Fibroblast of skin of left quadriceps (primary cell): ENCODE measurements at places on chromosomes 1 and 21.
A peak's percentile ranks its signal among the peaks of the same experiment; 100 is the strongest.

GRCh38 chr1:86522240-86522639 is 24.6 kb upstream of the CLCA4 start:
- no peak for DNase-seq

GRCh38 chr1:30604801-30605440 is 118.5 kb downstream of the MATN1 start:
- DNase-seq = no peak

DNA sequence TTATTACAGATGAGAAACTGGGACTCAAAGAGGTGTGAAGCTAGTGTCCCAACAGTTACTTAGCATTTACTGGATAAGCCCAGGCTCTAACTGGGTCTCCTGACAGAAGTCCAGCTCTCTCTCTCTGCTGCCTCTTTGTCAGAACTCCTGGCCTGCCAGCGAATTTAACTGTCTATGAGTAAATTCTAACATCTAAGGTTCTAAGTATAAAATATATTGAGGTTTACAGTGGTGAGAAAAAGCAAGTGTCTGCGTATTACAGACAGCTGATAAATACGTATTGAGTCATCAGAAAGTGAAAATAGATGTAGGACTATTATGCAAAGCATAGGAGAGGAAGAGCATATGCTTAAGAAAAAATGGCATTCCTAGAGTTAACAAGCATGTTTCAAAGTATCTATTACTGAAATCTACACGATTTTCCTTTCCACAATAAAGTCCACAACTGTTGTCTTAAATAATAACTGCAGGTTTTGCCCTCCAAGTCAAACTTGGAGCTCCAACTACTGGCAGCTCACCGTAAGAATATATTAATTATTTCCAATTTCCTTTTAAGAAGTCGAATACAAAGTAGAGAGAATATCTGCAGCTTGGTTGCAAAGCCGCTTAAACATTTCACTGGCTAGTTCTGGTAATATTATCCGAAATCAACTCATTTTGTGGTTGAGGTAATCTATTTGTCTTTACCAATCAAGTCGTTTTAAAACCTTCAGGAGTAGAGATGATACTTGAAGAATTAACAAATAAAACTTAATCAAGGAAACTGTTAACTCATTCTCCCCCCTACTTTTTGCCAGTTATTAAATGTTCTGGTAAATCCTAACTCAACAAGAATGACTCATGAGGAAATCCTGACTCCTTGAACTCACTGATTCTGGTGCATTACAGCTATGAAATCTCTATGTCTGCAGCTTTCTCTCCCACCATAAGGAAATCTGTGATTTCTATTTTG is 1.4 kb upstream of the RGS2 start:
- DNase-seq = no peak

DNA sequence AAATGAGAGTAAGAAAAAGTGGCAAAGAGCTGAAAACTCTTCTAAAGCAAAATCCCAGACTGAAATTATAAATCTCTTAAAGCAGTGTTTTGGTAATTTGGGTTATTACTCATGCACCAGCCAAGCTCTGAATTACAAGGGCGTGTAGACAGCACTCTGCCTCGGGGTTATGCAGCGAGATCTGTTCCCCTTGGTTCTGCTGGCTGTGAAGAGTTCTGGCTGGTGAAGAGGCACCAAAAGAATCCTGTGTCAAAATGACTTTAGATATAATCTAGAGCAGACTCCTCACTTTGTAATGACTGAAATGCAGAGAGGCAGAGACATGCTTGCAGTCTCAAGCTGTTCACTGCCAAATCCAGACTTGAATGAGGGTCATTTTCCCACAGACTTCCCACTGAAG is 461.8 kb upstream of the CXADR start:
- DNase-seq = no peak

GRCh38 chr1:36497207-36497606 is 14.5 kb upstream of the CSF3R start:
- DNase-seq = no peak

DNA sequence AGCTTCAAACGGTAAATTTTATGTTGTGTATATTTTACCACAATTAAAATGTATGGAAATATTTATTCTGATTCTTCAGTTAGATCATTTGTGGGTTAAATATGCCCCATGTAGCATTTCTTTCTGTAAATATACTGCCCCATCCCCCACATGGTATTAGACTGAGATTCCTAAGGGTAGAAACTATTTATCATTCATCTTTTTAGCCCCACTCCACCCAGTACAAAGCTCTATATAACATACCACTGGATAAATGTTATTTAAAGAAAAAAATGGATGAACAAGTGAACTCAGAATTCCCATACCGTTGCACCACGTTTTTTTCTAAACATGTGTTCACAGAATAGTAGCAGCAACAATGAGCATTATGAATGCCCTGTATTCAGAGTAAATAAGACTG is 234.0 kb upstream of the IRF2BP2 start:
- DNase-seq = no peak

DNA sequence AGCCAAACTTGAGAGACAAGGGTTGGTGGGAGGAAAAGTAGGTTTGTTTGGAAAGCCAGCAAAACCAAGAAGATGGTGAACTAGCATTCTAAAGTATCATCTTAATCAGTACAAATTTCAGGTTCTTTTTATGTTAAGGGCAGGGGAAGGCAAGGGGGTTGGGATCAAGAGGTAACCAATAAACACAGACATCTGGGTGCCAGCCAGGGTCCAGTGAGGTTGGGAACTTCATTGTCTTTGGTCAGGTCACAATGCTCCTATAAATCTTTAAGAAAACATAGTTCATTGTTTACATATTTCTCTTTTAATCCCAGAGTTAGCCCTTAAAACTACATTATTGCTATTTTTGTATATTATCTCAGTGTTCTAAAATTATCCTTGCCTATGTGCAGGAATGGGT is 126.2 kb upstream of the NR5A2 start:
- DNase-seq = no peak

DNA sequence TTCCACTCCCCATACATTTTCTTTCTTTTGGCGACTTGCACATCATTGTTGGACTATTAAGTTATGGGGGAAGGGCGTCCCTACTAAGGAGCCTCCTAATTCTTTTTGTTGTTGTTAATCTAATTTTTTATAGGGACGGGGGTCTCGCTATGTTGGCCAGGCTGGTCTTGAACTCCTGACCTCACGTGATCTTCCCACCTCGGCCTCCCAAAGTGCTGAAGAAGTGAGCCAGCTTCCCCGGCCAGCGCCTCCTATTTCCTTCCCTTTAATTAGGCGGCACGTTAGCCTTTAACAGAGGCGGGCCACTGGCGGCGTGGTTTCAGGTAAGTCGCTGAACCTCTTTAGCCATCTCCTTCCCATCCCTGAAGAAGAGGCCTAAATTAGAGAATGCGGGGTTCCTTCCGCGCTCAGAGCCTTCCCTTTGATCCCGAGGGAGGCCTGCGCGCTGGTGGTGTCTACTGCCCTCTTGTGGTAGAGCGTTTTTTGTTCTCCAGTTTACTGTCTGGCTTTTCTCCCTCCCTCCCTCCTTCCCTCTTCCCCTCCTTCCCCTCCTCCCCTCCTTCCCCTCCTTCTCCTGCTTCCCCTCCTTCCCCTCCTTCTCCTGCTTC is 38.1 kb downstream of the TNFRSF9 start:
- DNase-seq = peak; percentile 62

DNA sequence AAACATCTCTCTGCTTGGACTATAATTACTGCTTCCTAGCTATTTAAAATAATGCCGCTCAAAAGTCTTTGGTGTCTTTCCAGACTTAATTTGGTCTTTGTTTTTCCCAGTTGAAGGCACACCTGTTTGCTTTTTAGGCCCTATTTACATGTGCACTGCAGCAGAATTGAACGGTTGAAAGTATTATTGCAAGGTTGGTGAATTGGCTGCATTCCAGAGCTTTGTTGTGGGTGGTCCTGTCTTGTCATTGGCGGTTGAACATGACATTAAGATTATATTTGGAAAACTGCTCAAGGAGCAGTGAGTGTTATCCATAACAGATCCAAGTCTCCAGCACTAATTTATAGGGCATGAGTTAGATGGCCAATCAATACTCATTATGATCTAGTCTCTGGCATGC is 656.3 kb downstream of the PTPRC start:
- no peak for DNase-seq

DNA sequence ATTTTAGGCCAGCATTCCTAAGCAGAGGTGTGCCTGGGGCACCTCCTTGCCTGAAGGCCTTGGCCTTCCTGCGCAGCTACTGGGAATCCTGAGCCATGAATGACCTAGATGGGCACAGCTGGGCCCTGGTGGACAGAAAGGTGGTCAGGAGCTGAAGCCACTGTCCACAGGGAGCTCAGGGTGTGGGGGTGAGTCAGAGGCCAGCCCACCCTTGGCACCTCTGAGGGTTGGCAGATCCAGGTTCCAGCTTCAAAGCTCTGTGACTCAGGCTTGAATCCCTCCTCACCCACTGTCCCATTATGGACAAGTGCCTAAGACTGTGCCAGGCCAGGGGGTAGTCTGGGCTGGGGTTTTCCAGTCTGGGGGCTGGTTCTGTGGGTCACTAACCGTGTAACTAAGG is 6.4 kb upstream of the EDN2 start:
- no peak for DNase-seq

DNA sequence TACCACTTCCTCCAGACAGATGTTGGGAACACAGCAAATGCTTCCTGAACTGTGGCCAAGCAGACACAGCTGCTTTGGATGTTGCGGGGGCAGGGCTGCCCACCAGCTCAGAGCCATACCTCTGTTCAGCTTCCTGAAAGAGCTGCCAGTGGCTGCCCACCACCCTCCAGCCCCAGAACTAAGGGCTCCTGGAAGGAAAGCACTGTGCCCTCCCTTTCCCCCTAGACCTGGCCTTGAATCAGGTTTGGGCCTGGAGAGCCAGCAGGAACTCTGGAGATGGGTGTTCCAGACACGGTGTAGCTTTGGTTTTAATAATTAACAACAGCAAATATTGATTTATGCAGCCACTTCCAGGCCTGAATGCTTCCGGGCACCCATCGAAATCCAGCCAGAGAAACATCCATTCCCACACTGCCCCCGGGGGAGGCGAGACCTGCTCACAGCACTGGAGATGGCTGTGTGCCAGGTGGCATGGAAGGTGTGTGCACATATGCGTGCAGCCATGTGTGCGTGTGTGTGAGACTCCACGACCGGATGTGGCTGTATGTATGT is 45.7 kb downstream of the RAP1GAP start:
- no peak for DNase-seq

DNA sequence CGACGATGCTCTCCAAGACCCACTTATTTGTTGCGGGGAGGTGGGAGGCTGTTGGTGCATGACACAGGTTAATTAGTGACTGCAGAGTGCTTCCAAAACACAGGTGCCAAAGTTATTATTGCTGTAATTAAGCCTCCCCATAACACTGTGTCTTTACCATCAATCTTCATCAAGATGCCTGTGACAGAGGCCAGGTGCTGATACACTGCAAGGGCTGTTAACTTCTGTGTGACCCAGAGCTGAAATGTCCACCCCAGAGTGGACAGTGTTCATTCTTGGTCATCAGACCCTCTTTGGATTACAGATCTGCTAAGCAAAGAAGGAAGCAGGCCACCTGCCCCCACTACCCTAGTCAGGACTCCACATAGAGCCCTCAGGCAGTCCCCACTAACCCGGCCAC is 55.5 kb downstream of the CAPN8 start:
- no peak for DNase-seq

DNA sequence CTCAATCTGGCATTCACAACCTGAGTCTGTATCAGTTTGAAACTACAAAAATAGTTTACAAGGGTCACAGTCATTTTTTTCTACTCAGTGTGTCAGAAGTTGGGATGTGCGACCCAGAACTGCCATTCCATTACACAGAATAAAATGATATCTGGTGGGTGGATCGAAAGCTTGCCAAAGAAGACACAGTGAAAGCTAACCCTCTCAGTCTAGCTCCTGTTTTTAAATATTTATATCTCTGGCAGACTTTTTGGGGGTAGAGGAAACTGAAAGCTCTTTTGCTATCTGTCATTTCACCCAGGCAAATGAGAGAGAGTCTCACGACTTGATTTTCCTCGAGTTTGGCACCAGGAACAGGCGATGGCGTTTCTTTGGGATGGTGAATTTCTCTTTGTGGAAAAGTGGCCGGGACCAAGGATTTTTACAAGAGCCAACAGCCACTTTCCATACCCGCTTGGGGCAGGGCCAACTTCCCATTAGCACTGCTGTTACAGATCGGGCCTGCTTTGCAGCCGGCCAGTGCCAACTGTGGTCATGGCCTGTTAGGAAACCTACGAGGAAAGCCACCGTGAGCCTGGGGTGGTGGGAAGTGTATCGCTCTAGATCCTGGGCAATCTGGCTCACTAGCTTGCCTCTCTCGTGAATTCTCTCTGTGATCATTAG is 185.5 kb upstream of the NFIA start:
- no peak for DNase-seq

- no peak for DNase-seq
These were observed 39.7 kb downstream of the LACTBL1 start for GRCh38 chr1:22932803-22933470.

DNA sequence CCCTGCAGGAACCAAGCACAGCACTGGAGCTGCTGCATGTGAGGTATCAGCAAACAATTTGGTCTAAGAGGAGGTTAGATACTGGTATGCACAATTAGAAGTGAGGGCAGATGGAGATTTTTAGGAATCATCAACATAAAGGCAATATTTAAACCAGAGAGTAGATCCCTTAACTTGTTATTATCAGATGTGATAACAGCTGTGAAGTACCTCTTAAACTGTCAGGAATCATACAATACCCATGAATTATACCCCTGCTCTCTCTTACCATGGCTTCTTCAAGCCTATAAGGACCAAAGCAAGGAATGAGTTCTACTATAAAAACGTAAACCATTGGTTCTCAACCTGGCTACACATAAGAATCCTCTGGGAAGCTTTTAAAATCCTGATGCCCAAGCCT is 3.9 kb downstream of the BCAR3 start:
- DNase-seq = no peak

DNA sequence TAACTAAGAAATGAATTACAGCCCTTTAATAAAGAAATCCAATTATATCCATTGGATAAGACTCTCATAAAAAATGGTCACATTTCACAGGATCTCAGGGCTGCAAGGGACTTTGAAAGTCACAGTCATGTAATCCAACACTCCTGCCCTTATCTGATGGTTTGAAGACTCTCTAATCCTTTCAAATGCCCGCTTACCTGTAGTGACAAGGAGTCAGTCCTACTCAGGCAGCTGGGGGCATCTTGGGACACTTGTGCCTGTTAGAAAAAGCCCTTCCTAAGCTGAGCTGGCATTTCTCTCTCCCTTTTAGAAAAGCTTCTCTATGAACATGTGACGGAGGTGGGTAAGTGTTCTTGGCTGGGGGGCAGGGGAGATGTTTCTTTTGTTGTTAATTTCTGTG is 11.0 kb upstream of the ZNF691 start:
- DNase-seq = no peak

GRCh38 chr1:10888291-10888690 is 91.8 kb upstream of the CASZ1 start:
- DNase-seq = no peak

DNA sequence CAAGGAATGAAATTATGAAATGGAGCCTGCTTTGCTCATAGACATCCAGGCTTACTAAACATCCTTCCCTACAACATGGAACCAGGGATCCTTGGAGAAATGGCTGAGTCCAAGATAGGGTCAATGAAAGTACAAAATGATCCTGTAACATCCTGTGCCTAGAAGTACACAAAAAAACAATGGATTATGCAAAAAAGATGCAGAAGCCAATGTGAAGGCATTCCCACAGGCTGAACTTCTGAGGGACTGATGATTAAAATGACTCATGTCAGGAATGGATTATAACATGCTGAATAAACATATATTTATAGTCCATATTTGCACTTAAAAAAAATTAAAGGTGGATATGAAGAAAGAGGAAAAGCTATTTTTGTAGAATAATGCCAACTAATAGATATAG is 10.4 kb upstream of the HOOK1 start:
- DNase-seq = no peak

GRCh38 chr1:39960431-39960958 is 5.5 kb downstream of the MFSD2A start:
- DNase-seq = no peak
